ENCODE measurements at places on chromosomes 3 and 15.
A peak's percentile ranks its signal among the peaks of the same experiment; 100 is the strongest.

DNA sequence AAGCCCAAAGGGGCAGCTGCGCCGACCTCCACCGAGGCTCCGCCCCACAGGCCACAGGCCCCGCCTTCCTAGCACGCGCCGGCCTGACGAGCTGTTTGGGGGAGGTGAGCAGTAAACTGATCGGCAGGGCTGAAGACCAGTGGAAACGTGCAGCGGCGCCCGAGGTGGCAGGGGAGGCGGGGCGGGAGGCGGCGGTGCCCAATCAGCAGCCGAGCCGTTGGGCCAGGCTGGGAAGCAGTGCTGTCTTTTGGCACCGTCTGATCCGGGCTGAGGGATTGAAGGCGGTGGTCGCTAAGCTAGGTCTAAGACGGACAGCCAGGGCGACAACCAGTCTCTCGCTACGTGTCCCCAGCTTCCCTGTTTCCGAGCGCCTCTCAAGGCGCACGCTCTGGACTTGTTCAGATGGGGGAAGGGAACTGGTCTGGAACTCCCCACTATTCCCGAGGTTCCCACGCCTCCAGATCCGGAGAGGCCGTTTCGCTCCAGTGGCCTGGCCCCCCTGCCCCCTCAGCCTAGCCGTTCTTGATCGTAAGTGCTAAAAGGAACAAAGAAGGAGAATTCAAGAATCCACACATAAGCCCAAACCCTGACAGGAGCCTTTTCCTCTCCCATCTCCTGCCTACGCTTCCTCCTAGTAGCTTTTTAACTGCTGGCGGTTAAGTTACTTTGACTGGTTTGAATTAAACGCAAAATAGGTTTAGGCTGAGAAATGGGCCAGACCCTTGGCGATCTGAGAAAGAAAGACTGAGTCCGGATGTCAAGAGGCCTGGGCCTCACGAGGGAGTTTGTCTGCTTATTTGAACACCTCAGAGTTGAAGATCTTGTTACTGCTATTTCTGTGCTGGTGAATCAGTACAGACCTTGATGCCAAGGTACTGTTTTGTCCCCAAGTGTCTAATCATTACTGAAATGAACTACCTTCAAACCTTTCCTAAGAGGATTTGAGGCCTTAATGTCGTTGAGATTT, at the start of gene FMN1:
FMN1 (minus strand) TSS at position 11 of the 967 bp plus-strand sequence. CDS start 39,800 bp downstream, outside the sequence.
- no peak within 1 kb of the TSS for H3K27ac ChIP-seq
- no peaks in the 10 kb centered on the region for H3K36me3 ChIP-seq
- peak; percentile 61 for DNase-seq
- H3K27me3 ChIP-seq: no peaks in the 10 kb centered on the region
- peaks cover 6% of the 10 kb centered on the region for H3K4me1 ChIP-seq

GRCh38 chr15:79094611-79095021, 4.0 kb upstream of the RASGRF1 start:
- no peak overlapping the region for H3K27ac ChIP-seq
- peaks cover 10% of the 10 kb centered on the region for H3K4me1 ChIP-seq
- no peak for DNase-seq
- H3K27me3 ChIP-seq: peaks cover 75% of the 10 kb centered on the region
- H3K4me3 ChIP-seq: no peak overlapping the region

GRCh38 chr3:177521305-177521704, 324.0 kb upstream of the TBL1XR1 start:
- DNase-seq: no peak
- H3K36me3 ChIP-seq: no peaks in the 10 kb centered on the region
- no peak overlapping the region for H3K4me3 ChIP-seq
- no peaks in the 10 kb centered on the region for H3K27me3 ChIP-seq
- no peak overlapping the region for H3K27ac ChIP-seq

GRCh38 chr3:195153653-195154052, 117.3 kb downstream of the XXYLT1 start:
- no peaks in the 10 kb centered on the region for H3K36me3 ChIP-seq
- H3K4me1 ChIP-seq: peaks cover 10% of the 10 kb centered on the region
- DNase-seq: no peak
- H3K27me3 ChIP-seq: no peaks in the 10 kb centered on the region

DNA sequence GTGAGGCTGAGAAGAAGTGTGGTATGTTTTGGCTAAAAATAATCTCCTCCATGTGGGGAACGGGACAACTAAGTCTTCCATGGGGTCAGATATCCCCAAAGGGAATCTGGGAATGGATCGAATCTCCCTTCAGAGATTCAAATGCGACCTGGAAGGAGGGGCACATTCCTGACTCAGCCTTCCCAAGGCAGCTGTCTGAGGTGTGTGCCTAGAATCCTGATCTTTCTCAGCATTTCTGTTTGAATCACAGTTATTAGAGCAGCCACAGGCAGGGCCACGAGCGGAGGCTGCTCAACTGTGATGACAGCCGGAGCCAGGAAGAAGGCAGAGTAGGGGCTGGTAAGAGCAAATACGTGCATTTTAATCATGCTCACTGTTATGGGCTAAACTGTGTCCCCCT, 135.1 kb downstream of the ADAMTS17 start:
- H3K4me1 ChIP-seq: peaks cover 9% of the 10 kb centered on the region
- no peak overlapping the region for H3K27ac ChIP-seq
- no peaks in the 10 kb centered on the region for H3K36me3 ChIP-seq
- H3K27me3 ChIP-seq: peaks cover 12% of the 10 kb centered on the region
- no peak for DNase-seq

DNA sequence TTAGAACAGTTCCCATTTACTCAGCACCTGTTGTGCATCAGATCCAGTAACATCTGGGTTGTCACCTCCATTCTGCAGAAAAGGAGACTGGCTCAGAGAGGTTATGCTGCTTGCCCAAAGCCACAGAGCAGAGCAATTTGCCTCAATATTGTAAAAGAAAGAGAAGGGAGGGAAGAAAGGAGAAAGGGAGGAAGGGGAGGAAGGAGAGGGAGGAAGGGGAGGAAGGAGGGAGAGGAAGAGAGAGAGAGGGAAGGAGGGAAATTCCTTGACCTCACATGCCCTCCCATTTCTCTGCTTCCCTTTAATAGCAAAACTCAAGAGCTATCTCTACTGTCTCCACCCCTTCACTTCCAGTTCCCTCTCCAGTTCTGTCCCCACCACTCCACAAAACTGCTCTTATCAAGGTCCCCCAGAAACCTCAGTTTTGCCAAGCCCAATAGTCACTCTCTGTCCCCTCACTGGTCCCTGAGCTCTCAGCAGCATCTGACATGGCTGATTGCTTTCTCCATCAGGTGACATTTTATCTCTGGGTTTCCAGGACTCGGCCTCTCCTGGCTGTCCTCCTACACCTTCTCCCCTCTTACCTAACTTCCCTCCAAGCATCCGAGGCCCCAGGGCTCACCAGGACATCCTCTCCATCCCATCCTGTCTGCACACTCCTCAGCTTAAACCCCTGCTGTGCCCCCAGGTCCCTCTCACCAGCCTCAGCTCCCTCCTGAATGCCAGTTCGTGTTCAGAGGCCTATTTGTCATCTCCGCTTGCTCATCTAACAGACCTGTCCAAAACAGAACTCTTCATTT, 104.7 kb upstream of the LINGO1 start:
- H3K4me3 ChIP-seq: no peak overlapping the region
- H3K36me3 ChIP-seq: no peaks in the 10 kb centered on the region
- H3K27me3 ChIP-seq: peaks cover 40% of the 10 kb centered on the region
- no peaks in the 10 kb centered on the region for H3K4me1 ChIP-seq

DNA sequence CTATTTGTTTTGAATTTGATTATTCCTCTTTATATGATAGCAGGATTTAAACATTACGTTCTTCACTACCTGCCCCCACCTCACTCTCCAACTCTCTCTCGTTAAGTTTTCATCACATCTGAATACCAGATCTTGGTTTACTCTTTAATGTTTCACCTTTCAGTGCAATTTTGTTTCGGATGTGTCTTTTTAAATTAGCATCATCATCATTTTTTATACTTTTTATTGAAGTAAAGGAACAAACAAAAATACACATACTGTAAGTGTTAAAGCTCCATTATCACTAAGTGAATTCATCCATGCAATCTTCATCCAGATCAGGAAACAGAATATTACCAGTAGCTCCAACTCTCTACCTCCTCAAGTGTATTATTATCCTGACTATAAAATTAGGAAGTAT, 310.6 kb downstream of the C3orf38 start:
- no peaks in the 10 kb centered on the region for H3K36me3 ChIP-seq
- no peaks in the 10 kb centered on the region for H3K4me1 ChIP-seq
- H3K4me3 ChIP-seq: no peak overlapping the region
- DNase-seq: no peak
- no peak overlapping the region for H3K27ac ChIP-seq

GRCh38 chr15:41828807-41829141, 882 bp downstream of the JMJD7 start:
- H3K4me3 ChIP-seq: peak overlapping the region; percentile 80
- H3K36me3 ChIP-seq: peaks cover 28% of the 10 kb centered on the region
- H3K27ac ChIP-seq: peak overlapping the region; percentile 59
- no peak for DNase-seq

DNA sequence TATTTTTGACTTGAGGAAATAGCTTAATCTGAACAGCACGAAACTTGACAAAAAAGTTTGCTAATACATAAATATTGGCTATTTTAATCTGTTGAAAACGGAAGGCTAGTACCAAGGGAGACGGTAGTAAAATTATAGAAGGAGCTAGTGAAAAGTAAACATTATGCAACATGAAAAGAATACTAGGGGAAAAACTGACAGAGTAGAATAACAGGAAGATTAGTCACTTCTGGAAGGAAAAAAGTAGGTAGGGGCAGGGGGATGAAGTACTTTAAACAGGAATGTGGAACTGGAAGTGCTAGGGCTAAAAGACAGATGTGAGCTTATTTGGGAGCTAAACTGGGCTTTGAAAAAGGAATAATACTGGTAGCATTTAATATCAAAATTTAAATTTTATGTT, 60.1 kb downstream of the MBNL1 start:
- no peaks in the 10 kb centered on the region for H3K27me3 ChIP-seq
- peaks cover 55% of the 10 kb centered on the region for H3K36me3 ChIP-seq
- H3K4me1 ChIP-seq: peaks cover 72% of the 10 kb centered on the region
- peak overlapping the region; percentile 1 for H3K4me3 ChIP-seq

GRCh38 chr15:41933771-41934170, 38.6 kb downstream of the EHD4 start:
- H3K27me3 ChIP-seq: no peaks in the 10 kb centered on the region
- no peak for DNase-seq
- peaks cover 39% of the 10 kb centered on the region for H3K36me3 ChIP-seq
- H3K4me1 ChIP-seq: peaks cover 39% of the 10 kb centered on the region
- H3K4me3 ChIP-seq: peak overlapping the region; percentile 69
- H3K27ac ChIP-seq: peak overlapping the region; percentile 97

GRCh38 chr15:91196768-91197167, 96.7 kb downstream of the SV2B start:
- no peaks in the 10 kb centered on the region for H3K4me1 ChIP-seq
- no peak for DNase-seq
- H3K27me3 ChIP-seq: peaks cover 77% of the 10 kb centered on the region
- no peak overlapping the region for H3K27ac ChIP-seq
- no peaks in the 10 kb centered on the region for H3K36me3 ChIP-seq

GRCh38 chr15:100902436-100903167, 16.6 kb upstream of the LRRK1 start:
- no peak overlapping the region for H3K4me3 ChIP-seq
- H3K4me1 ChIP-seq: no peaks in the 10 kb centered on the region
- peaks cover 32% of the 10 kb centered on the region for H3K27me3 ChIP-seq
- peak overlapping the region; percentile 32 for H3K27ac ChIP-seq
- no peaks in the 10 kb centered on the region for H3K36me3 ChIP-seq

DNA sequence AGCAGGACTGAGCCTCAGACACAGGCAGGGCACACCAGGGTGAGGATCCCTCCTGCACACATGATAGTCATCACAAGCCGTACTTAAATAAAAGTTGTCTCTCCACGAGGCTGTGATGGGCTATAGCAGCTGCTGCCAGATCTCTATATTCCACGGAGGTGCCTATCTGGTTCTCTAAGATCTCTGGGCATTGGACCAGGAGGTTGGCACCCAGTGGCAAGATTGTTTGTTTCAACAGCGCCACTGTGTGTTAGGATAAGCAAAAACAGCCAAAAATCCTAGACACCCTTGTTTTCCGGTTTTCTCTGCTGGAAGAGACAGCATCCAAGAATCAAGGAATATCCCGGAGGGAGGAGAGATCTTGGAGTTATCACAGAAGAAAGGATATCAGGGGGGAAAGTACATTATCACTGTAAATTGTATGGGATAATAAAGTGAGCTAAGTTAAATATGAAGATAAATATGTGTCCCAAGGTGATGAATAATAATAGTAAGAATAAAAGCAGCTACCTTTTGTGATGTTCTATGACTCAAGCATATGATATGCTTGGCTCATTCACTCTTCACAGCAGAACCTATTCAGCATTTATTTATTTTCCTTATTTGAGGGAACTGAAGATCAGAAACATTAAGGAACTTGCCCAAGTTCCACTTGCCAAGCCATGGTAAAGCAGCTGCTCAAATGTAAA, 90.6 kb upstream of the AKAP13 start:
- no peak overlapping the region for H3K4me3 ChIP-seq
- H3K27ac ChIP-seq: no peak overlapping the region
- H3K4me1 ChIP-seq: no peaks in the 10 kb centered on the region
- no peaks in the 10 kb centered on the region for H3K36me3 ChIP-seq
- H3K27me3 ChIP-seq: peaks cover 20% of the 10 kb centered on the region

DNA sequence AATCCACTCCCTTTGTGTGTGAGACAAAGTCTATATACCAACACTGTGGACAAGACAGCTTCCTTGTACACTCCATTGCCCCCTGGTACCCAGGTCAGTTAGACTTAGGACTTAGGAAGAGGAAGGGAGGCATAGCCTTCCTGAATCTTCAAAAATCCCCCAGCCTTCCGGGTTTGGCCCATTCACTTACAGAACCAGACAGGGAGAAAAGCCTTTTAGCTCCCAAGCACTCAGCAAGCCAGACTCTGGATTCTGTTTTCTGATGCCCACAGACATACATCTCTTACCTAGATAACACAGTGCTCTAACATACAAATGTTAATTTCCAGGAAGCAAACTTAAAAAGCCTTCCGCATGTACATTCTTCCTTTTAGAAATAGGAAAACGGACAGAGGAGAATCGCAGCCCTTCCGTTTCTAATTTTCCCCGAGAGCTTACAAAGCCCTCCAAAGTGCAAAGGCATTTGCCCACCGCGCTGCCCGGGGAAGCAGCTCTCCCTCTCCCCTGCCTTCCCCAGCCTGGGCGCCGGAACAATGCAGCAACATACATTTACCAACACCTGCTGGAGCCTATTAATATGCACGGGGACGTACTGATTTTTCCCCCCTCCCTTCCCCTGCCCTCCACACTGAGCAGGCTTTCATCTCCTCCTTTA, 442.0 kb downstream of the MAGI1 start:
- H3K36me3 ChIP-seq: no peaks in the 10 kb centered on the region
- peaks cover 10% of the 10 kb centered on the region for H3K27me3 ChIP-seq
- H3K4me3 ChIP-seq: no peak overlapping the region
- DNase-seq: no peak
- no peak overlapping the region for H3K27ac ChIP-seq
